Stimulated activated CD4-positive, alpha-beta T cell treated with anti-CD3 and anti-CD28 coated beads, TNF-alpha, amount 100 ng/mL, for 4 hours (primary cell): ENCODE measurements at places on chromosomes 2 and 18.

- peak; percentile 18 for DNase-seq
Observed at GRCh38 chr2:96801786-96802595, 14.1 kb upstream of the CNNM3 start.

DNA sequence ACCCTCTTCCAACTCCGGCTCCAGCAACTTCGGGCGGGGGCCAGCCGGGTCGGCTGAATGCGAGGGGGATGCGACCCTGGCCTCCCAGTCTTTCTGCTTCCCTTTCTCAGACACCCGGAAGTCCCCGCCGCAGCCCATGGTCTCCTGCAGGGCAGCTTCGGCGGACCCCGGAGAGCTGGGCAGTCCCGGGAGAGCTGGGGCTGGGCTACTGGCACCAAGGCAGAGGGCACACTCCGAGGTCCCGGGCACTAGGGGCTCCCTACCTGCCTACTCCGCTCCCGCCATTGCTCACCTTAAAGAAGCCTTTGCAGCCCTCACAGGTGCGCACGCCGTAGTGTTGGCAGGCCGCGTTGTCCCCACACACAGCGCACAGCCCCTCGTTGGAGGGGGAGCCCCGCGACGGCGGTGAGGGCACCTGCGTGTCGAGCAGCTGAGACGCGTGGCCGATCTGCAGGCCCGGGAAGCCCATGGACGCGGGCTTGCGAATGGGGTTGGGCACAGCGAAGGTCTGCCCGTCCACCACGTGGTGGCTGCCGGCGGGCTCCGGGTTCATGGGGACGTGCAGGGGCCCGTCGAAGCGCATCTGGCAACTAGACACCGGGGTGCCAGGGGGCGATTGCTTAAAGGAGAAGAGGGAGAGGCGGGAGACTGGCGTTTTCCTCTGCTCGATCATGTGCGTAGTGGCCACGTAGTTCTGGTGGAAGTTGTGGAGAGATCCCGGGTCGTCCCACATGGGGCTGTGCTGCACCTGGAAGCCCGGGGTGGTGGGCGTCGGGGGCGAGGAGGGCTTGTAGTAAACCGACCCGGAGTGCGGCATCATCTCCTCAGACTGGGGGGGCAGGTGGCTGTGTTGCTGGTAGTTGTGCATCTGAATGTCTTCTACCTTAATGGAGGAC is 3.2 kb downstream of the NR4A2 start:
- no peak for DNase-seq

- no peak for DNase-seq
Observed at GRCh38 chr2:23286031-23286757, 98.8 kb upstream of the KLHL29 start.

DNA sequence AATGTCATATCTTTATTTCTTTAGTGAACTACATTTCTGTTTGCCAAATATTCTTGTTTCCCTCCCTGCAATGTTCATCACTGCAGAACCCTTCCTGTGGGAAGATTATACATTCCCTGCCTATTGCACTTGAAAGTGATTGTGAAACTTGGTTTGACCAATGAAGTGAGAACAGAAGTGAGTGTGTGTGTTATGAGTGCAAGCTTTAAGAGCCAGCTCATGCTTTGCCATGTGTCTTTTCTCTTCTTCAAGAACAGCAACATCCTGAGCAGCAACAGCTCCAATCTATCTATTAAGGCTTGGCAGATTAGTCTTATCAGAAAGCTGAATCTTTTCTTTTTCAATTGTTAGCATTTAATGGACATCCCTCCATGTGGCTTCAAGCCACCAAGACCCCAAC is 42.0 kb upstream of the UBE2E3 start:
- no peak for DNase-seq

DNA sequence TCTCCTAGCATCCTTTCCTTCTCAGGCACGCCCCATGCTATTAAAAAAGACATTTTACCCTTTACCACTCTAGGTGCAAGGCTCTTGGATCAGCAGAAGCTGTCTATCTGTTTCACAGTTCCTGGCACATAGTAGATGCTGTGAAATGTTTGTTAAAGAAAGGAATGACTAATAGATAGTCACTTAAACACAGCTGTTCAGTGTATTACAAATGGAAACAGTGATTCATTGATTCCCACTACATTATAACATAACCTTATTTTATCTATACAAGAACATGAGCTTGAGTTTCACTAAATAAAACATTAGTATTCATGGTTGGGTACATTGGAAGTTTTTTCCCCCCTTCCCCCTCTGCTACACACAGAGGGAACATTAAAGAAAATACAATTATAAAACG is 142.1 kb downstream of the ASXL3 start:
- DNase-seq = no peak

GRCh38 chr2:204264621-204265140 is 280.6 kb upstream of the PARD3B start:
- no peak for DNase-seq

- DNase-seq = no peak
Observed at GRCh38 chr18:73283788-73284187, 416.0 kb upstream of the NETO1 start.

GRCh38 chr2:127664065-127664894 is 11.1 kb downstream of the LIMS2 start:
- no peak for DNase-seq

DNA sequence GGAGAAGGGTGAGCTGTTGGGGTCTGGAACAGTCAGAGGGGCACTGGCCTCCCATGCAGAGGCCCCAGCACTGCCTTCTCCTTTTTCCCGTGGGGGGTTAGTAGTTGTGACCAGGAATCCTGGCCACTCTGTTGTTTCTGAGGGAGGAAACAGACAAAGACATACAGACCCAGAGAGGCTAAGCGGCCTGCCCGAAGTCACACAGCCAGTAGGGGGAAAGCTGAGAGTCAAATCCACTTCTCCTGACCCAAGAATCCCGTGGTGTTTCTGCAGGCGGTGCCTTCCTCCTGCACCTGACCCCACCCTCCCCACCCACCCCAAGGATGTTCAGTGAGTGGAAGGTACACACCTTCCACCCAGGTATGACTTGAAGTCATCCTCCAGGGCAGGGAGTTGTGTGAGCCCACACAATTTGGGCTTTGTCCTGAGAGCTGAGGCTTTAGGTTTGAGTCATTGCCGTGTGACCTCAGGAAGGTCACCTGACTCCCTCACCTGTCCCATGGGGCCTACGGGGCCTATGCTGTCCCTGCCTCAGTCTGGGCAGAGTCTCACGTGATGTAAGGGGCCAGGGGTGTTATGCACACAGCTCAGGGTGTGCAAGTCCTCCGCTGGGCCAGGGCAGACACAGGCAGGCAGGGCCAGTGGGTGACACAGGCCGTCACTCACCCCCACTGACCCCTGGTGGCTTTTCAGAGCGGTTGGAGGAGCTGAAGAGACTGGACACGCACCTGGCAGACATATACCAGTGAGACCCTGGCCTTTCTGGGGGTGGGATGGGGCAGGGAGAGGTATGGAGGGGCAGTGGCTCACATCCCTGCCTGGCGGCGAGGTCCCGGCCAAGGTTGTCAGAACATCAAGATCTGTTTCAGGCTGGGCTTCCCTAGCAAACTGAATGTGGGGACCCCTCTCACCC is 5.0 kb downstream of the NT5DC4 start:
- no peak for DNase-seq

DNA sequence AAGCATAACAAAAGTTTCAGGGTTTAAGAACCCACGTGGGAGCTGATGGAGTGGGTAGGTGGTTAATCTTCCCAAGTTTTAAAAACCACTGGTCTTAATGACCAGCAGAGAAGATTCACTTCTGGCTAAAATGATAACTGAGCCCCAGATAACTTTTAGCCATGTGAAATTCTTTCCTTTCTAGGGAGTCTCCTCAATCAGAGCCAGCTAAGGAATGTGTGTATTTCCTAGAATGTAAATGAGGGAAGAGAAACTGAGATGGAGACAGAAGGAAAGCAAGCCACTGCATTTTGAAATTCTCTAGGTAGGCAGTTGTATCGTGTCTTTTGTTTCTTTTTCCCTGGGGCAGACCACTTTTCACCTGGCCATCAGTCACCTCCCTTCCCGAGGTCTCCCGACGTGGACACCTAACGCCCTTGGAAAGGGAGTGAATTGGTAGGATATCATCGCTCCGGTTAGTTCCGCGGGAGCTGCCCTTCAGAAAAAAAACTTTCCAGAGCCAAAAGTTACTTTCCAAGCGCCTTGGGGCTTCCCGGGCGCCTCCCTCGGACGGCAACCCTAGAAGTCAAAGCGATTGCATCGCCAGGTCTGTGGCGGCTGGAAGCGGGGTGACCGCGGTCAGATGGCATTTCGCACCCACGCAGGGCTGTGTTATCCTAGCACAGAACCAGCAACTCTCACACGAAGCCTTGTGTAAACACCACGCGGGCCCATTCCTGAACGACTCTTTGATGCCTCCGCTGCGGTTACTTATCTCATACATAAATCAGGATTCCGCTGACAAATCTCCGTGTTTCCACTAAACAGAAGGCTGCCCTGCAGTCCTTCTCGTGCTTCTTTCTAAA is 1.3 kb downstream of the COLEC12 start:
- DNase-seq = no peak

GRCh38 chr18:38494065-38494464 is 928.5 kb upstream of the CELF4 start:
- no peak for DNase-seq

DNA sequence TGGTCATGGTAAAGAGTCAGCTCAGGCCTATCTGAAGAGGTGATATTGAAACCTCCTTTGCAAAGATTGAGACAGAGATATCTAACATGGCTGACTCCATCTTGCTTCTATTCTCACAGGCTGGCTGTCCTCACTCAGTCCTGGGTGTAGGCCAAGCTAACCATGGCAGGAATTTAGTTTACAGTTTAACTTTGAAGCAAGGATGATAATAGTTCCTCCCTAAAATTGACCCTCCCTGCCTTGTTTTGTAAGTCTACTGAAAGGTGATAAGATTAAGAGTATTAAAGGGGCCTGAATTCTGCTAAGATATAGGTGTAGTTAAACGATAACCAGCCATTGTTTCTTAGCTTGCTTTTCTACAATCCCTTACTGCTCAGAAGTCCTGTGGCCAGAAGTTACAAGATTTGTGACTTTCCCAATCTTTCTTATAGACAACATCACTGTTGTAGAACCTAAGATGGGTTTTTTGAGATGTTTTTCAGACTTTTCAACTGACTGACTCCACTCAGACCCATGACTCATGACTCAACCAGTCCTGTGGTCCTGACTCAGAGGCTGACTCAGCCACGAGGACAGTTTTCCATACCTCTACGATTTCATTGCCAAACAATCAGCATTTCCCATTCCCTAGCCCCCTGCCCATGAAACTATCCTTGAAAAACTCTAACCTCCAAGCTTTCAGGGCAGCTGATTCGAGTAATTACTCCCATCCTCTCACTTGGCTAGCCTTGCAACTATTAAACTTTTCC is 195.7 kb upstream of the SESTD1 start:
- no peak for DNase-seq

GRCh38 chr18:25630682-25631081 is 278.7 kb upstream of the ZNF521 start:
- no peak for DNase-seq
